ENCODE measurements at places on chromosomes 4 and X.

DNA sequence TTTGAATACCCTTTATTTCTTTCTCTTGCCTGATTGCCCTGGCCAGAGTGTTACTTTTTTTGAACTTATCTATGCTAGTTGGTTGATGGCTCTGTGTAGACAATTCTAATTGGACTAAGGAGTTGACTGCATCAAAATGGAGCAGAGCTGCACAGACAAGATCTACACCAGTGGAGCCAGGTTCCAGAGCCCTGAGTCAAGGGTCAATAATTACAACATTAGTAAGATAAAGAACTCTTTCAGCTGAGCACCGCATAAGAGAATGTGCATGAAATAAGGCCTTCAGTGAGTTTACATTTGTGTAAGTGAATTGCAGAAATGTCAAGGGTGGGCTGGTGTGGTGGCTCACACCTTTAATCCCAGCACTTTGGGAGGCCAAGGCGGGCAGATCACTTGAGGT lies 599.7 kb upstream of the TENM3 start:
- DNase-seq: no peak

DNA sequence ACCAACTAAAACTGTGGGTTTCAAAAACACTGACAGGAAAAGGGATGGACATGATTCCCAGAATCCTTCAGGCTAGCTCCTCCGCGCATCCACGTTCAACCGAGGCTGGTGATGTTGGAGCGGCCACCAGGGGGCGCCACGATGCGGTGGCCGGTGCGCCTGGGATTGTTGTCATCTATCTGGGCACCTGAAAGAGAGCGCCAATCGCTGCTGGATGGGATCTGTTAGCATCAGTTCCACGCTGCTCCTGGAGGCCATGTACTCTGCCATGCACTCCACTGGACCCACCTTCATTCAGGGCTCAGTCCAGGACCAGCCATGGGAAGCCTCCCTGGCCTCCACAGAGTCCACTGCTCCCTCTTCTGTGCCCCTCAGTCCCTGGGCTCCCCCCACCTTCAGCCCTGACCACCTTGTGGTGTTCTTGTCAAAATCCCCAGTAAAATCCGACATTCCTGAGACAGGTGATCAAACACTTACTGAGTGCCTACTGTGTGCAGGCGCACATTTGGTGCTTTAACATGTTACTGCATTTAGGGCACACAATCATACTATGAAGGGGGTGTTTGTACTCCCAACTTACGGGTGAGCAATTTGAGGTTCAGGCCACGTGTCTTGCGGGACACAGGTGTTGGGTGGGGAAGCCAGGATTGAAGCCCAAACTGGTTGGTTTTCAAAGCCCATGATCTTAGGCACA lies 71.1 kb downstream of the CRMP1 start:
- no peak for DNase-seq

DNA sequence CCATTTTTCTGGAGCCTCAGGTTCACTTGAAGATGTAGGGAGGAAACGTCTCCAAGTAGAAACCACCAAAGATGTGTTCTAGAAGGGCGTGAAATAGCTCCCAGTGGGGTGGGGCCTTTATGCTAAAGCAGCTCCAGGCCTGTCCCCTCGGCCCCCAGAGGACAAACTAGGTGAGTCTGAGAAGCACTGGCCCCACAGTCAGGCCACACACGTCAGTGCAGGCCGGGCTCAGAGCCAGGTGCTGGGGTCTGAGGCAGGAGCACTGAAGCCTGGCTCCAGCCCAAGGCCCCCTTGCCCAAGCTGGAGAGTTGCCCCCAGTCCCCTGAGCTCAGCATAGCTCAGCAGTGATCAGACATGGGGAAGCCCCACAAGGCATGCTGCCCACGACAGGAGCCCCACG lies 95.4 kb upstream of the PSAPL1 start:
- DNase-seq: no peak

DNA sequence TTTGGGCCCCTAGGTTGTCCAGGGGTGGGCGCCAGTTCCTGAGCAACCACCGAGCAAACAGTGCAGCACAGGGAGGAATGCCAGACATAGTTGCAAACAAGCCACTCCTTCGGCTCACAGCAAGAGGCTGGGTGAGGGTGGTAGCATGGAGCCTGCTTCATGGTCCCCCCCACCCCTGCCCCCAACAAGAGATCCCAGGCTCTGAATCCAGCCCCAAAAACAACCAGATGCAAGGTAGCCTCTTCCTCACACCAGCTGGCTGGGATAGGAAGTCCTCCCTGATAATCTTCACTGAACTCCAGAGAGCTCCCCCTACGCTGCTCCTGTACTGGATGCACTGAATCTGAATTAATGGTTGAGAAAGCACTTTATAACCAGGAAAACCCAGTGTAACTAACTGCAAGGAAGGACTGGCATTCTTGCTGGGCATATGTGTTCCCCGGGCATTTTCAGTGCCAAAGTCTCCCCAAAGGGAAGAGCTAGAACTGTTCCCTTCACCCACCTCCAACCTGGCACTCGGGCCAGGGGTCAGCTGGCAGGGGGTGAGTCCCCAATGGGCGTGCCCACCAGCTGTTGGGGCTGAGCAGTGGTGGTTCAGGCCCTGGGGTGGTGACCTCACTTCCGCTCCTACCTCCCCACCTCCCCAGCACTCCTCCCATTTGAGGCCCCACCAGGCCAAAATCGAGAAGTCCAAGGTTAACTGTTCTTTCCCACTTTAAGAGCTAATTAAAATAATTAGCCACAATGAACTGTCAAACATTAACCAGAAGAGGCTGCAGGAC lies 1.5 kb downstream of the ELF4 start:
- DNase-seq: peak; percentile 1

GRCh38 chrX:20742106-20742505 lies 475.4 kb upstream of the RPS6KA3 start:
- DNase-seq: no peak

DNA sequence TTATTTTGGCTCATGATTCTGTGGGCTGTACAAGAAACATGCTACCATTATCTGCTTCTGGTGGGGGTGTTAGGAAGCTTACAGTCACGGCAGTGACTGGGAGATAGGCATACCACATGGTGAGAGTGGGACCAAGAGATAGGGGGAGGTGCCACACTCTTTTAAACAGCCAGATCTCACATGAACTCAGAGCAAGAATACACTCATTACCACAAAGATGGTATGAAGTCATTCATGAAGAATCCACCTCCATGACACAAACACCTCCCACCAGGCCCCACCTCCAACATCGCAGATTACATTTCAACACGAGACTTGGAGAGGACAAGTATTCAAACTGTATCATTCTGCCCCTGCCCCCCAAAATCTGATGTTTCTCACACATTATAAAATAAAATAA lies 2396.7 kb downstream of the PCDH7 start:
- DNase-seq: no peak

- DNase-seq: no peak
Measured at GRCh38 chr4:26201120-26201519, 119.7 kb upstream of the RBPJ start.

DNA sequence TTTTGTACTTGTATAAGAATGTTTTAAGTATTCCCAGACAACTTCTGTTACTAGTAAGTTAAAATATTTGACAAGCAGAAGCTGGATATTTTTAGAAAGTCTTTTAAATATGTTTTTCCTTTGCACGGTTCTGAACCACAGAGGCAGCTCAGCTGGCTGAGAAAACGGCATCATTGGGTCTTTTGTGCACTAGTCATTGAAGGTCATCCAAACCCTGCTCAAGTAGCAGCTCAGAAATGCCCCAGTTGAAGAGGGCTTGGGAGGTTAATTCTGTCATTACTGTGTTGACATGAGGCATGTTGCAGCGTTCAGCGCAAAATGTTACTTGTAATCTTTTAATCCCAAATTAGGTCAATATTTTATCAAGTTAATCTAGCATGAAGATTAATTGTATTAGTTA lies 383.7 kb upstream of the FAM241A start:
- DNase-seq: no peak

DNA sequence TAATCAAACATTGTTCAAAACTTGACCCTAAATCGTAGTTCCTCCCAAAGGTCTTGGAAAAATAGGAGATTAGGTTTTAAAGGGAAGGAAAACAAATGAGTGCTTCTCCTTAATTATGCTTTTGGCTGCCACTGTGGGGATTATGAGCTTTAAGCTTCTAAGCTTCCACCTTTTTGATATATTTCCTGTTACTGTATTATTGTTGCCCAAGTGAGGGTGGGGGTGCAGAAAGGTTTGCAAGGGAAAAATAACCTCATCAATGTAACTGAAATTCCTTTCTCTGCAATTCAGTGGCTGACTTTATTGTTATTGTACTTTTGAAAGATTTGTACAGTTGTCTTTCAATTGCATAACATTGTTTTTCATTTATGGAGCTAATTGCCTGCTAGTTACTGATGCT lies 285.1 kb downstream of the FRMPD4 start:
- no peak for DNase-seq

GRCh38 chrX:7771788-7772438 lies 71.1 kb upstream of the VCX start:
- no peak for DNase-seq

DNA sequence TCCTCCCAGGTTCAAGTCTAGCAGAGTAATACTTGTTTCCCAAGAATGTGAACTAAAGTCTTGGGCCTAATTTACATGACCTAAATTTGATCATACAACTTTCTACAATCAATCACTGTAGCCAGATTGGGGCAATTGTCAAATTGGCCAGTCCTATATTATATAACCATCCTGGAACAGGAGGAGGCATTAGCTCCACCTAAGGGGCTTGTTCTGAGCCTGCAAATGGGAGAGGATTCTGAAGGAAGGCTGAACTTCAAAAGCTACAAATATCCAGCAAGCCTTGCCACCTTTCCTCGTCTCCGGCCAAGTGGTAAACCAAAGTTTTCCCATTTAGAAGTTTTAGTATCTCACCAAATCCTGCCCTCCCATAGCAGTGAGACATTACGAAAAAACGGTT lies 1289.6 kb upstream of the TENM3 start:
- DNase-seq: no peak

DNA sequence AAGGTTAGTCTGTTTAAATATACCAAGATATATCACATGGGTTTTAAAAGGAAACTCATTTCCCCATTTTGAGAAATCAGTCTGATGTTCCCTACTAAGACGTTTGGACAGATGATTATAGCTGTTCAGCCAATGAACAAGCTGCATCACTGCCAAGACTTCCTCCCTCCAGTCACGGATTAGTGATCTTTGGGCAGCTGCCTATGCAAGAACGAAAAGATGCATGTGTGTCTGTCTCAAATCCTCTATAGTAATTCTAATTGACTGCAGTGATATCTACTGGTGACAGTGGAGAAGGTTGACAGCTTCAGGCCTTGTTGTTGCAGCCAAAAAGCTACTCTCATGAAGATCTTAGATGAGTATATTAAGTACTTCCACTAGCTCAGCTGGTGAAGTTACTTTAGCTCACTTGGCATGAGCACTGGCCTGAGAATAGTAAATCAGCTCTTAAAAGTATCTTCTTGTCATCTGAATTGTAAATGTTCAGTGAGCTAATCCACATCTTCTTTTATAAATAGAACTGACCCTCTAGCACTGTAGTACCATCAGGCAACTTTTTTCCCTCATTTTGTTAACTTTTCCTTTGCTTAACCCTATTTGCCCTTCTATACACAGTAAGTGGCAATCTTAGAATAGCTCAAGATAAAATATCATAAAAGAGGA lies 134.5 kb upstream of the PCDH10 start:
- DNase-seq: no peak

- DNase-seq: no peak
Measured at GRCh38 chrX:82208975-82209374, 1007.1 kb downstream of the SH3BGRL start.

- DNase-seq: no peak
Measured at GRCh38 chr4:139971111-139971510, 182.9 kb downstream of the MAML3 start.

Data from DMS79 treated with DMSO at 0.1 percent for 48 hours (cell line).